Activated T-cell treated with anti-CD3 and anti-CD28 coated beads, Interleukin-2, amount 50 U/mL, for 72 hours (primary cell): ENCODE measurements at places on chromosomes 2 and 18. TPM values are rescaled to one million over a fixed set of nuclear protein-coding genes. Genes with fewer than 3 reads are reported as not detected.

The PAPOLG gene
- 22.9 TPM for total RNA-seq

The DPYSL5 gene
- not detected for total RNA-seq

The TMX3 gene
- 69.5 TPM for total RNA-seq

The PLB1 gene
- total RNA-seq = 1.9 TPM

The LTBP1 gene
- 0.67 TPM for total RNA-seq

The RAB12 gene
- 14.5 TPM for total RNA-seq

The PTPN18 gene
- 48.8 TPM for total RNA-seq

The GTF2A1L gene
- total RNA-seq = not detected

The HOXD8 gene
- not detected for total RNA-seq

The LDLRAD4 gene
- 47.2 TPM for total RNA-seq

The AFG3L2 gene
- total RNA-seq = 45.7 TPM

The NFE2L2 gene
- 81.4 TPM for total RNA-seq

The CD8A gene
- 222 TPM for total RNA-seq

The SLC11A1 gene
- not detected for total RNA-seq

The CCL20 gene
- total RNA-seq = 1.4 TPM
